ENCODE measurements at places on chromosomes 6 and 20.

DNA sequence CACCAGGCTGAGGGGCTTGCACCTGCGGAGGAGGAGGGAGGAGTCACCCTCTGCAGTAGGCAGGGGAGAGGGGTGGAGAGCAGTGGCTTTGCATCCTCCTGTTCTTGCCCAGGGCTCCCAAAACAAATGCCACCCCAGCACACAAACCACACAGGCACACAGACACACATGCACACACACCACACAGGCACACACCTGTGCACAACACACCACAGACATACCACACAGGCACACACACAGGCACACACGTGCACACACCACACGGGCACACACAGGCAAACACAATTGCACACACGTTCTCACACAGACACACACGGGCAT, 26.6 kb downstream of the YTHDF1 start:
- no peak for DNase-seq

GRCh38 chr6:29200767-29201662, 30.3 kb downstream of the OR2J2 start:
- no peak for DNase-seq

GRCh38 chr20:3818155-3819151, 1.9 kb upstream of the AP5S1 start:
- DNase-seq, result no peak

DNA sequence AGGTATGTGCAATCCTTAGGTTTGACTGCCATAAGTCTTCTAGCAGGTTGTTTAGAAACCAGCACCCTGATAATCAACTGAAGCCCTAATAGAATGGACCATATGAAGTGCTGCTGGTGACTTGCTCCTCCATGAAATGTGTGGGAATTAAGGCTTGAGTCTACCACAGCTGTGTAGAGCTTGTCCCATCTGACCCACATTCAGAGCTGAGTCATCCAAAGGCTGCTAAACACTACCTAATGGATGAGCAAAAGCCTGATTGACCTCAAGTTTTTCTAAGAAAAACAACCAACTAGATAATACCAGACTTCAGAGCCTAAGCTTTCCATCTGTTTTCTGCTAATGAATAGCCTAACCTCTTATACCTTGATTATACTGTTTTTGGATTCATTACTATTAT, 120.3 kb upstream of the MOCS1 start:
- no peak for DNase-seq

DNA sequence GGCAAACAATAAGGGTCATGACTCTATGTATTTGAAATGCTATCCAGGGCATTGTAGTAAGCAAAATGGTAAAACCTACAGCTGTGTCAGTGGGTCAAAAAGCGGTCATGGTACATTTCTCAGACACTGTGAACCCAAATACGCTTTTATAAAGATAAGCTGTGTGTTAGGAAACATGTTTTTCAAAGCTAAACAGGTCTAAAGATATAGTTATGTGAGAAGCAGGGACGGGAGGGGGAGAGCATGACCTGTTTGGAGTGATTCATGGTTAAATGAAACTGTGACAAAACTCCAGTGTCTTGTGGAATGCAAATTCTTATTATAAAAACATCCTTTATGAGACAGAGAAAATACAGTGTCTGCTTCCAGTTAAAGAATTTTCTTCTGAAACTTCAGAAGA, 205.4 kb upstream of the BMP2 start:
- DNase-seq, result no peak

DNA sequence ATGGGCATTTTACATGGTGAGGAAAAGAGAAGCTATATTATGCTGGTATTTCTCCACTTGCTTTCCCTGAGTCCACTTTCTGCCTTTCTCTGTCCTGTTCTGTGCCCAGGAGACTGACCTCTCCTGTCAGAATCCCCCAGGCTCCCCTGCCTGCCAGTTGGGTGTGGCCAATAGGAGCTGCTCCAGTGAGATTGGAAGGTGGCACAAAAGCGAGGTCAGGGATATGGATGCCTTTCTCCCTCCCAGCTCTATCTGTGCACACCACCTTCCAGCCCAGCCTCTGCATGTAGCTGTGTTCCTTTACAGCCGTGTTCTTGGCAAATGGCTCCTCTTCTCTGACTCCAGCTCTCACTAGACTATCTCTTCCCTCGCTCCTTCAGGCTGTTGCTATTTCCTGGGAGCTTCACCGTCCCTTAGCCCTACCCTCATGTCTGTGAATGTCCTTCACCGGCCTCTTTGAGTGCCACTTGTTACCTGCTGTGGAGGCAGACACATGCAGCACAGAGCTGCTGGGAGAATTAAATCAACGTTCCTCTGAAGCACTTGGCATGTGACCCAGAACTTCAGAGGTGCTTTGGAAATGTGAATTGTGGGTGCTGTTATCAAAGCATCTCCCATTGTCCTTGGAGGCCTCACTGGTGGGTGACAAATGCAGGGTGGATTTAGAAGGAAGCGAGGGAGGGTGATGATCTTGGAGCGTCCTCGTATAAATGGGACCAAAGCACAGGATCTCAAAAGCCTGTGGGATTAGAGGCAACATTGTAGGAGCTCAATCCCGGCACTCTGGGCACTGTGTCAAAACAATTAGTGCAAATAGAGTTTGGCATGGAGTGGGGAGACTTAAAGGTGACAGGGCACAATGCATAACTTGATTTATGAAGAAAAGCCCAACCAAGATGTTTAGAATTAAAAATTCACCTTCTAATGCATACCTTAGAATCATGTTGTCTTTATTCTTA, 28.9 kb upstream of the RALGAPA2 start:
- DNase-seq, result no peak

GRCh38 chr20:63756648-63756991, 17.0 kb downstream of the SLC2A4RG start:
- no peak for DNase-seq

DNA sequence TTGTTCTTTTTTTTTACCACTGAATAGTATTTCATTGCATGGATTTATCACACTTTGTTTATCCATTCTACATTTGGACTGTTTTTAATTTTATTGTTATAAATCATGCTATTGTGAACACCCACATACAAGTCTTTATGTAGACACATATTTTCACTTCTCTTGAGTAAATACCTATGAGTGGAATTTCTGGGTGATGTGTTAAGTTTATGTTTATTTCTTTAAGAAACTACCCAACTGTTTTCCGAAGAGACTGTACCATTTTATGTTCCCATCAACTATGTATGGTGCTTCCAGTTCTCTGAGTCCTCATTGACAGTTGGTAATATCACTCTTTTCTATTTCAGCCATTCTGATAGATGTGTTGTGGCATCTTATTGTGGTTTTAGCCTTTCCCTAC, 54.0 kb downstream of the RIN2 start:
- no peak for DNase-seq
